ENCODE measurements at places on chromosomes 1 and 21.

DNA sequence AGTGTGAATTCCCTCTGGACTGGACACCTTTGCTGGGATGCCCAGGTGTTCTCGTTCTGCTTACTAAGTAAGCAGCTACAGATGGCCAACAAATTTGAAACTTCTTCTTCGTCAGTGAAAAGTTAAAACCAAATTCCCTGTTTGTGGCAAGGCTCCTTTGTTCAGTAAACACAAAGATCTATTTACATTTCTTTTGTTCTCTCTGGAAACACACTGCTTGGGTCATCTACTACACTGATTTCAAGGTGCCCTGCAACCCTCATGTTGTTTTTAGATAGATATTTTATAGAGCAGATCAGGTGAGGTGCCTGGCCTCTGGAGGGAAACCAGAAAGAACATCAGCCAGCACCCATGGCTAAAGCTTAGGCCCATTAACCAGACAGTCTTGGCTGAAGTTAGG is 157.2 kb upstream of the UBE2U start:
- DNase-seq, result no peak

GRCh38 chr1:216702170-216702569 is 21.1 kb downstream of the ESRRG start:
- DNase-seq, result no peak

DNA sequence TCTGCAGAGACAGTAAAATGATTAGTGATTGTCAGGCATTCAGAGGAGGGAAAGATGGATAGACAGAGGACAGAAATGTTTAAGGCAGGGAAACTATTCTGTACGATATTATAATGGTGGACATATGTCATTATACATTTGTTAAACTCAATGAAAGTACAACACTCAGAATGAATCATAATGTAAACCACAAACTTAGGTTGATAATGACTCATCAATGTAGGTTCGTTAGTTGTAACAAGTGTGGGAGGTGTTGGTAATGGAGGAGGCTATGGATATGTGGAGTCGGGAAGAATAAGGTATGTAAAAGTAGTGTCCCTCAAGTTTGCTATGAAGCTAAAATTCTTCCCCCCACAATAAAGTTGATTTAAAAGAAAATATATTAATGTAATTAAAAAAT is 455.0 kb downstream of the BRINP3 start:
- peak; percentile 3 for DNase-seq

GRCh38 chr1:57269630-57270225 is 154.1 kb downstream of the DAB1 start:
- no peak for DNase-seq

- no peak for DNase-seq
Observed at GRCh38 chr1:213032651-213033050, 17.0 kb upstream of the ANGEL2 start.

DNA sequence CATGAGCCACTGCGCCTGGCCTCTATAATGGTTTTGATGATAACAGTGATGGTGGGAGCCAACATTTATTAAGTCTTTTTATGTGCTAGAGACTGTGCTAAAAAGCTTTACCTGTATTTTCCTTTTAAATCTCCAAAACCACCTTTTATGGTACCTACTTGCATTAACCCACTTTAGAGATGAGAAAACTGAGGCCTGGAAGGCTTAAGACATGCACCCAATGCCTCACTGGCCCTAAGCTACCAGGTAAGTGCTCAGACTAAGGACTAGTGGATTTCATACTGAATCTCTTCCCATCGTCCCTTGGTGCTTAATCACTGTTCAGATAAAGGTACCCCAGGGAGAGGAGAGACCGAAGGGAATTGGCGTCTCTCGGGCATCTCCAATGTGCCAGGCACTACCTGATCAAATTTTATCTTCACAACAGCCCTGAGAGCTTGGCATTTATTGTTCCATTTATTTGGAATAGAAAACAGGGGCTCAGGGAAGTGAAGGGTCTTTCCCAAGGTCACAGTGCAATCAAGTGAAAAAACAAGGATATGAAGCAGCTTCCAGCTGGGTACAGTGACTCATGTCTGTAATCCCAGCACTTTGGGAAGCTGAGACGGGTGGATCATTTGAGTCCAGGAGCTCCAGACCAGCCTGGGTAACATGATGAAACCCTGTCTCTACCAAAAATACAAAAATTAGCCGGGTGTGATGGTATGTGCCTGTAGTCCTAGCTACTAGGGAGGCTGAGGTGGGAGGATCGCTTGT is 84.2 kb downstream of the LACTBL1 start:
- DNase-seq, result peak; percentile 43

DNA sequence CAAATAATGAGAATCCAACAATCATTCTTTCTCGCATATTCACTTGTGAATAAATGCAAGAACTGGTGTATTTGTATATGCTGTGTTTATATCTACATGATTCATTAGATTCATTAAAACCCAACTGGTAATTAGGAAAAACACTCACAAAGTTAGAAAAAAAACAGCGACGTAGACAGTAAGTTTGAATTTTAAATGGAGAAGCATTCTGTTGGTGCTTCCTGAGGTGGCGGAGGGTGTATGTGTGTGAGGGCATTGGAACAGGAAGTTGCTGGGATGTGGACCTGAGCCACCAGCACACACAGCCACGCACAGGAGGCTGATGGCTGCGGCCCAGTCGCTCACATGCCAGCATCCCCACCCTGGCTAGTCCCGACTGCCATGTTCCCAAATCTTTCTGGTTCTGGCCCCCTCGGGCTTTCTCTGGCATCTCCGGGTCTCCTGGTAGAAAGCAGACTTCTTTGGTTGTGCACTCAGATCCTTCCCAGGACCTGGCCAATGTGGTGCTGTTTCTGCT is 121.6 kb upstream of the IRF2BP2 start:
- no peak for DNase-seq

- no peak for DNase-seq
Observed at GRCh38 chr1:247401310-247402119, 14.5 kb upstream of the NLRP3 start.

DNA sequence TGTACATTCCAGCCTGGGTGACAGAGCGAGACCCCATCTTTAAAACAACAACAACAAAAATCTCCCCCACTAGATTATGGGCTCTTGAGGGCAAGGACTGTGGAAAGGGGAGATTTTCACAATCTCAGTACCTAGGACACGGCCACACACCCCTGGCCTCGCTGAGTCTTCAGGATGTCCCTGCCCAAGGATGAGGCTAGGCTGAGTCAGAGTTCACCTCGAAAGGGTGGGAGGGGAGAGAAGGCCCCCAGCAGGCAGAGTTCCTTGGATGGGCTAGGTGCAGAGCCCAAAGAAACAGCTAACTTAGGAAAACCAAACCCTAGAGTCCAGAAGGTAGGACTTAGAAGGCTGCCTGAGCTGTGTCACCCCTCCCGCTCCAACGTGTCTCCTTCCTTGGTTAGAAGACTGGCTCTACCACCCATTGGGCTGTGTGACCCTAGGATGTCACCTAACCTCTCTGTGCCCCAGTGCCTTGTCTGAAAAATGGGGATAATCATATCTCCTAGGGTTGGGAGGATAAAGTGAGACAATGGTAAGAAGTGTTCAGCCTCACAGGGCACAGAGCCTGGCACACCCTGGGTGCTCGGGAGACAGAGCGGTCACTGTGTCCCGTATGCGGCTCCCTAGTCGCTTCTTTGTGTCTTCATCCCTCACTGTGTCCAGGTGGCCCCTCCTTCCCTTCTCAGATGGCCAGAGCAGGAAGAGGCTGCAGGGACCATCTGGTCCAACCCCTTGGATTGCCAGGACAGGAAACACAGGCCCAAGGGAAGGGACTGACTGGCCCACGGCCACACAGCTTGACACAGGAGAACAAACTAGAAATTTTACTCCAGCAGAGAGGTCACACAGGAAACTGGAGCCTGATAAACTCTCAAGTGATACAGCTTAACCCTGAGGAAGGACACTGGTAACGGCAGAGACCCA is 11.2 kb downstream of the TRIM62 start:
- DNase-seq, result no peak

DNA sequence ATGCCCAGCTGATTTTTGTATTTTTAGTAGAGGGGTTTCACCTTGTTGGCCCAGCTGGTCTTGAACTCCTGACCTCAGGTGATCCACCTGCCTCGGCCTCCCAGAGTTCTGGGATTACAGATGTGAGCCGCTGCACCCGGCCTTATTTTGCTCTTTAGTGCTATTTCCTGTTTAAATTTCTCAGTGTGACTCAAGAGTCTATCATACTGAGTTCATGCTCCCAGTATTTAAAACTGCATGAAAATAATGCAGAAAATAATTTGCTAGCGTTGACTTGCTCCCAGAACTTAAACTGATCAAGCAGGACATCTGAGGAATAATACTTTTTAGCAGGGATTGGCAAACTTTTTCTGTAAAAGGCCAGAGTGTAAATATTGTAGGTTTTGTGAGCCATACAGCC is 86.4 kb upstream of the C1orf21 start:
- DNase-seq, result no peak

DNA sequence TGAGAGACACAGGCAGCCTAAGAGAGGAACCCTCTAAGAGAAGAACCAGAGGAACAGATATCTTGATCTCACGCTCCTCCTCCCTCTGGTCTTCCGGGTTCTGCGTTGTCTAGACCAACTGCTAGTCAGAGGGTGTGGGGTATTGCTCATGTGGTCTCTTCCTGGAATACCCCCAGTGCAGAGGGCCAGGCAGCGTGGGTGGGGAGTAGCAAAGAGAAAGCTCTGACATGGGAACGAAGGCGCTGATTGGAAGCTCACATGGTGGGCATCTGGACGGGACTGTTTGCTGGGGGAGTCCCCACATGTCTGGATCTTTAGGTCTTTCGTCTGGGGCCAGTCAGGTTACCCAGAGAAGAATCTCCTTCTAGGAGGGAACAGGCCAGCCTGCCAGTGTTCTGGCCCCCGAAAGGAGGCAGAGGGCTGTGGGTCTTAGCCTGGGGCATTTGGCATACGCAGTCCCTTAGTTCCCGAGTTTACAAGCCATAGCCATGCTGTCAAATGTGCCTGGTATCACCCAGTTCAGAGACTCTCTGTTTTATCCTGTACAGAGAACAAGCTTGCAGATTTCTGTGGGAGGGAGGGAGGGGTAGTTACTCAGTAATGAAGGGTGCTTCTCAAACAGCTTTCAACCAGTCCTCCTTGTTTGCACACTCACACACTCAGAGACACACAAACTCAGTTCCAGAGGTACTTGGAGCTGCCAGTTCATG is 18.3 kb upstream of the IL6R start:
- DNase-seq, result no peak

DNA sequence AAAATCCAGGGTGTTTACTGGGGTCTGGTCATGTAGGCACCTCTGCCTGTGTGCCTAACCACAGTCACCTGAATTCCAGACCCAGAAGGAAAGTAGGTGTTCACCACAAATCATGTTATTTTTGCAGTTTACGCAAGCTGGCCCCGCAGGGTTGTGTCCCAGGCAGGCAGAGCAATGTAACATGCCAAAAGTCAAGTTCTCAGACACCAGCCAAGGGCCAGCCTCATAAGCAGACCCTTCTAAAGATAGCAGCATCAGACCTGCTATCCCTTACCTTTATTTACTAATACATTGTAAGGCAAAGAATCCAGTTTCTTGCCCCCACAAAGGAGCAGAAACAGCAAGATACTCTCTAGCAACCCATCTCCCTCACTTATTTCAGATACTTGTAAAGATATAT is 83.0 kb downstream of the GPR161 start:
- no peak for DNase-seq

DNA sequence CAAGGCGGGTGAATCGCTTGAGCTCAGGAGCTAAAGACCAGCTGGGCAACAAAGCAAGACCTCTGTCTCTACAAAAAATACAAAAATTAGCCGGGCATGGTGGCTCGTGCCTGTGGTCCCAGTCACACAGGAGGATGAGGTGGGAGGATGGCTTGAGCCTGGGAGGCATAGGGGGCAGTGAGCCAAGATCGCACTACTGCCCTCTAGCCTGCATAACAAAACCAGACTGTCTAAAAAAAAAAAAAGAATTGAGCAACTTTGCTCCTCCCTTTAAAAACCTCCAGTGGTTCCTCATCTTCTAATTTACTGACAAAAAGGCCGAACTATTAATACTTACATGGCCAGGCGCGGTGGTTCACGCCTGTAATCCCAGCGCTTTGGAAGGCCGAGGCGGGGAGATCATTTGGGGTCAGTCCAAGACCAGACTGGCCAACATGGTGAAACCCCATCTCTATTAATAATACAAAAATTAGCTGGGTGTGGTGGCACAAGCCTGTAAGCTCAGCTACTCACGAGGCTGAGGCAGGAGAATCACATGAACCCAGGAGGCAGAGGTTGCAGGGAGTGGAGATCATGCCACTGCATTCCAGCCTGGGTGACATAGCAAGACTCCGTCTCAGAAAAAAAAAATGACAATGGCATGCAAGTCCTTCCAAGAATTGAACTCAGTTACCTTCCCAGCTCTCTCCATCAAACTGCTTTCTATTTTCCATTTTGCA is 4.4 kb downstream of the ACBD3 start:
- DNase-seq, result peak; percentile 82

DNA sequence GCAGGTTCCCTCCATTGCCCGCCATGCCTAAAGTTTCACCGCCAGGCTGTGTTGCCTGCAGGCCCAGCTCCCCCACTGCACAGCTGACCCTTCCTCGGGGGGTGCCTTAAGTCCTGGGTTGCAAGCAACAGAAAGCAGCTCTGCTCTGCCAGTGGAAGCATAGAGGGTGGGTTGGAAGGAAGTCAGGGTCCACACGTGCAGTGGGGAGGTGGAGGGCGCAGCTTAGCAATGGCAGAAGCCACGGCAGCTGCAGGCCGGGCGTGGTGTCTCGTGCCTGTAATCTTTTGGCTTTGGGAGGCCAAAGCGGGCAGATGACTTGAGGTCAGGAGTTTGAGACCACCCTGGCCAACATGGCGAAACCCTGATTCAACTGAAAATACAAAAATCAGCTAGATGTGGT is 106.3 kb upstream of the TMEM51 start:
- DNase-seq, result no peak

DNA sequence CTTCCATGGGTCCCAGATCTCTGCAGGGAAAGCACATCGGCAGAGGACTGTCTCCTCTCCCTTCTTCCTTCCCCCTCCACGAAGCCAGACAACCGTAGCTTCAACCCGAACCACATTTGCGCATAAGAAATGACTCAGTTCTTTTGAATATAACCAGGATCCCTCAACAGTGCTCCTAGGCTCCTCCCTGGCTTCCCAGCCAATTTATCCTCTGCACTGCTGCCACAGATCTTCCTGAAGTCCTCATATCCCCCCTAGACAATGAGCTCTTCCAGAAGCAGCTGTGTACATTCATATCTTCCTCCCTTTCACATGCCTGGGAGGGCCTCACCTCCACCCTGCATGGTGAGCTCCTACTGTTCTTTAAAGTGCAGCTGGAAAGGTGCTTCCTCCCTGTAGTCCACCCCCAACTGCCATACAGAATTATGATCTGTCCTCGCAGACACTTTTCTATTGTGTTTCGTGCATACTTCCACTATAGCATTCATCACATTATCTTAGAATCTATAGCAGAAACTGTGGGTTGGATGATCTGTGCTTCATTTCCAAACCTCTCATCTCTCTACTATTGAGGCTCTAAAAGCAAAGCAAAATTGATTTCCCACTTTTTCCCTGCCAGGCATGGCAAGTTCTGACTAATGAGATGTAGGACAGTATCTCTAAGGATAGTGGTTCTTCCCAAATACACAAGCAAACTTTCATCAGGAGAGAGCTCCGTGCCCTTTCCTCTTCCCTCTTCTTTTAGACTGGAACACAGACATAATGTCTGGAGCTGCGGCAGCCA is 179.3 kb upstream of the HMGB4 start:
- DNase-seq, result no peak
